ENCODE measurements at places on chromosomes 13 and 19.

GRCh38 chr13:32447894-32448623 is 20.1 kb upstream of the N4BP2L1 start:
- no peak for DNase-seq

- no peak for DNase-seq
Measured at GRCh38 chr13:42894765-42895243, 97.2 kb downstream of the EPSTI1 start.

- DNase-seq, result no peak
Measured at GRCh38 chr13:33070713-33071112, 54.5 kb downstream of the KL start.

GRCh38 chr19:6394831-6395230 is 1.9 kb upstream of the GTF2F1 start:
- no peak for DNase-seq

DNA sequence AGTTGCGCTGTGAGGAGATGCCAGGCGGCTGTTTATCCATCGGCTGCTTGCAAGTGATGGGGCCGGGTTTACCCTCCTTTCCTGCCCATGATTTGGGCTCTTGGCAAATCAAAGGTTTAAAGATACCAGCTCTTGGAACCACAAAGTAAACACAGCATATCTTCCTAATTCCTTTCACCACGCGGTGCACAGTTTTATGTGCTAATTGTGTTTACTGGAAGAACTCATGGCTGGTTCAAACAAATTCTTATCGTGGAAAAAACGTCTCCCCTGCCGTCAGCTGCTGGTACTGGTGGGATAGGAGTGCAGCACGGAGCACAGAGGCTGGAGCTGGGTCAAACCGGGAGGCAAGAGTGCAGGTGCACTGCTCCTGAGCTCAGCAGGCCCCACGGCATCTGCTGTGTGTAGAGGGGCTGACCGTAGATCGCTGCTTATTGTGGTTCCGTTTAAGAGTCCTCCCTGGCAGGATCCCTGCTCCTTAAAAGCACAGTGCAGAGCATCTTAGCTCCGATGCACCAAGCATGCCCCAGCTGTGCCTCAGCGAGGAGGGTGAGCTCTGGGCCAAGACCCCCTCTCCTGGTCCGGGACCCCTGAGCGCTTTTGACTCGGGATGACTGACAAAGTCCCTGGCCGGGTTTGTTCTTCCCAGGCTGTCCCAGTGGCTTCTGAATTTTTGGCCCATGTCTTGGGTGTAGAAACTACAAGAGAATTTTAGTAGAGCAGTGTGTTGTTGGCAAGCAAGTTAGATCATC is 51.3 kb upstream of the GAS6 start:
- DNase-seq, result no peak

- no peak for DNase-seq
Measured at GRCh38 chr13:42022796-42023493, 25.5 kb upstream of the DGKH start.

- DNase-seq, result no peak
Measured at GRCh38 chr13:111626371-111627305, 306.2 kb downstream of the TEX29 start.

DNA sequence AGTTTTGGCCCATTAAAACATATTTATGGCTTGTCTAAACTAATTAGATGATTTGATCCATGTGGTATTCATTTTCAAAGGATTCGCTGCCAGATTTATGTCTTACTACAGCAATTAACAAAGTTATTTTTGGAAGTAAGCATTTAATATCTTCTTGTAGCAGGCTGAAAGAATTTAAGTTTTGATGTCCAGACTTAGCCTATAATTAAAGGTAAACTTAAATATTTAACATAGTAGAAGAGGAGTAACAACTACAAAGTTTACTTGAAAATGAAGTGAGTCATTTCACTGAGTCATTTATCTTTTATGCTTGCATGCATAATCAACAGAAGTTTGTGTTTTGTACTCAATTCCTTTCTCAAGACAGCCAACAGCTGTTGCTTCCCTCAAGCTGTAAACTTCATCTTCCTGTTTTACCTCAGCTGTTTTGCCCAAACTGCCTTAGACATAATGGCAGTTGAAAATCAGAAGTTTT is 58.1 kb downstream of the EDNRB start:
- DNase-seq, result no peak

DNA sequence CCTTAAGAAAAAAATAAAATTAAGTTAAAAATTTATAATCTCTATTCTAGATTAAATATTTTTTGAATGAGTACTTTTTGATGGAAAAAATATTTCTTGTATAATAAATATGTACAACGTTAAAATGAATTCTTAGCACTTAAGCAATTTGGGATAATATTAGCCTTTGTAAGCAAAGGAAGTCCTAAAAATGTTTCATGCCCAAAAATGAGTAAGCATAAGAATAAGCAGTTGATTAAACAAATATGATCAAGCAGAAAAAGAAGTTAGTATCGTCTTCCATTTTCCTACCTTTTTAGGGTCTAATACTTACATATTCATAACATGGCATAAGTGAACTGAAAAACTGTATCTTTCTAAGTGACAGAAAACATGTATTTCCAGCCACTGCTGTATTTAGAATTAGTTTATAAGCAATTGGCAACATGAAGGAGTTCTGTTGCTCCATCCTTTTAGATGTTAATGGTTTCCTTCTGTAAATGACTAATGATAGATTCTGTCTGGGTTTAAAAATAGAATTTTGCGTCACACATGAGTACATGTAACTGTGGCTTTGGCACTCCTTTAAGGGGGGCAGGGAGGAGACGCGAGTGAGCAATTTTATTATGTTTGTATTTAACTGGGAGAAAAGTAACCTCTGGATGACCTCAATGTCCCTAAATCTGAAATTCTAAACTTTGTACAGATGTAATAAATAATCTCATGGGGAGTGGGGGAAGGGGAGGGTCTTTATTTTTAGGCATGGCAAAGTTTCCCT is 237.4 kb downstream of the RGCC start:
- no peak for DNase-seq

GRCh38 chr19:52584736-52585440 is 14.8 kb downstream of the ZNF701 start:
- DNase-seq, result no peak

DNA sequence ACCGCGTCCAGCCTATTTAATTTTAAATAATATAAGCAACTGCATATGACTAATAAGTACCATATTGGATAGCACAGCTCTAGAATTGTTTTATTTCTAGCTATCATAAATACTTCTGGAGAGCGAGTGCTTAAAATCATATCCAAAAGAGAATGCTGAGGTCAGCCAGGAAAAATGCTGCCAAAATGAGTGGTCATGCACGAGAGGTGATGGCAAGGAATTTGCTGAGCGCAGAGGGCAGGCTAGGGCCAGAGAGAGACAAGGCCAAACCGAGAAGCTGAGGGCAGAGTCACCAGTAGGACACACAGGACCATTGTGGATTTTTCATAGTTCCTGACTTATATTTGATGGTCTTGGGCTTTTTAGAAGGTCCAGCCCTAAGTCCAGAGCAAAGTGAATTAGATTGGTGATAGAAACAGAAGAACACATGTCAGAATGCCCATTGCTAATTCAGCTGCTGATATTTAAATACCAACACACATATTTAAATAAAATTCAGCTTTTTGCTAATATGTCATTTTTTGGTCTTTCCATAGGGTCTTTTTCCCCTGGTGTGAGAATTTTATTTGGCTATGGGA is 33.6 kb upstream of the UBL3 start:
- no peak for DNase-seq

DNA sequence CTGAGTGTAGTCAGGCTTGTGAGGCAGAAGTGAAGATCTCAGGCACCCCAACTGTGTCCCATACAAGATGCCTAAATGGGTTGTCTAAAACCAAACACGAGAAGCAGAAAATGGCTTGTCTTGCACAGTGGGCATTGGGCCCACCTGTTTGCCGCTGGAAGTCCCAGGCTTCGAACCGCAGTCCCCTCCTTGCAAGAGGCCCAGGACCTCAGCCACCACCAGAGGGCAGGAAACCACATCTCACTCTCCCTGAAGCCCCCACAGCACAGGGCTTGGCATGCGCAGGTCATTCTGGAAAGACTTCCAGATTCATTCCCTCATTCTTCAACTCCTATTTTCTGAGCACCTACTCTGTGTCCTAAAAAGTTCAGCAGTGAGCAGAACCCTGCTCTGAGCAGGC is 973.7 kb downstream of the UQCRFS1 start:
- DNase-seq, result no peak

DNA sequence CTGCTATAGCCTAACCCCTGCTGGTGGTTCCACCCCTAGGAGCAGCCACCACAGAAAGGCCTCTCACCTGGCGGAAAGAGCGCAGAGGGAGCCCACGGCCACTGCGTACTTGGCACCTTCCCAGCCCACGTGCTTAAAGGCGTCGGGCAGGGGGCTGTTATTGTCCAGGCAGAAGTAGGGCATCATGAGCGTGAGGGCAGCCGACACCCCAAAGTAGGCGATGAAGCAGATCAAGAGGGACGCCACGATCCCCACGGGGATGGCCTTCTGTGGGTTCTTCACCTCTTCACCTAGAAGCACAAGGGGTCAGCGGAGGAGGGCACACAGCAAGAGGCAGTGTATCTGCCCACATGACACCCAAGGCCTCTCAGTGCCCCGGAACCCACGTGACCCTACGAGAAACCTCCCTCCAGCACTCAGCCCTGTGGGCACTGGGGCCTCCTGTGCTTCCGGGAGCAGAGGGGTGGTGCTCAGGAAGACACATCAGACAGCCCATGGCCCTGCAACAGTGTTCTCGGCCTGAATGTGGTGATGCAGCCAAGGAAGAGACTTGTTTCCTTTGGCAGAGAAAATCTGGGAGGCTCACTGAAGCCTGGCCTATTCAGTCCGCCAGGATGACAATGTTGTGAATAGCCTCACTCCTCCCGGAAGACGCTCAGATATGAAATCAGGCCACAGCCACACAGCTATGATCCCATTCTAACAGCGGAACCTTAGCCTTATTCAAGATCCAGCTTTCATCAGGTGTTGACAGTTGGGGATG is 72.1 kb downstream of the SLC7A1 start:
- no peak for DNase-seq
